Stimulated activated CD4-positive, alpha-beta T cell treated with anti-CD3 and anti-CD28 coated beads, Interleukin-4, amount 100 ng/mL, for 24 hours (primary cell): ENCODE measurements at places on chromosomes 5 and 9.

GRCh38 chr5:61576556-61576955 is 244.5 kb downstream of the ZSWIM6 start:
- no peak for DNase-seq

- no peak for DNase-seq
These were observed 4.1 kb downstream of the LRSAM1 start for GRCh38 chr9:127455324-127455992.

DNA sequence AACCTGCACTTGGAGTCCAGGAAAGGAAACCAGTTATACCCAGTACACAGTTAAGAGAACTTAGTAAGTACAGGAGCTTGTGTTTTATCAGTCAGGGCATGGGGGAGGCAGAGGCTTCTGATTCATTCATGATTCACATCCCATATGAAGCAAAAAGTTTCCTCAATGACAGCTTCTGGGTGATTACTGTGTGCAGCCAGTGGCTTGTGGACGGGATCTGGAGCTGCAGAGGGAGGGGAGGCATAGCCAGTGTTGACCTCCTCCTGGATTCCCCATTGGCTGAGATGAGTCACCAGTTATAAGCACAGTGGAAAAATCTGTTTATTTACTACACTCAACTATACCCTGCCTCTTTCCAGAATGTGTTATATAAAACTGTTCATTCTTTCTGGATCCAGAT is 17.7 kb downstream of the IL31RA start:
- peak; percentile 64 for DNase-seq

DNA sequence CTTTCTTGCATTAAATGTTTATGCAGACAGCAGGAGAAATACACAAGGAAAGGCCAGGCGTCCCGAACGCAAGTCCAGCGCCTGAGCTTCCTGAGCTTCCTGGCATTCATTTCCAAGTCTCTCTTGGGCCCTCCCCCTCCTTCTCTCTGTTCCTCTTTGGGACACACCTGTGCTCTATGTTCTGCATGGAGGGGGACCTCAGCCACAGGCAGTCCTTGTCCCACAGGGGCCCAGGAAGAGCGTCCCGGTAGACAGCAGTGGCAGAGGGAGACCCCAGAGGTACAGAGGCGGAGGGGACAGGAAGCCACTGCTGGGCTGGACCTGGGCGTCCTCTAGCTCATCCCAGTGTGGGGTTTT is 221.3 kb downstream of the C9orf50 start:
- no peak for DNase-seq

GRCh38 chr5:13989832-13990231 is 45.3 kb upstream of the DNAH5 start:
- no peak for DNase-seq

- no peak for DNase-seq
These were observed 255.8 kb downstream of the ROR2 start for GRCh38 chr9:91694081-91694870.

- DNase-seq: no peak
These were observed 1.6 kb downstream of the ZNF462 start for GRCh38 chr9:106864373-106865143.

DNA sequence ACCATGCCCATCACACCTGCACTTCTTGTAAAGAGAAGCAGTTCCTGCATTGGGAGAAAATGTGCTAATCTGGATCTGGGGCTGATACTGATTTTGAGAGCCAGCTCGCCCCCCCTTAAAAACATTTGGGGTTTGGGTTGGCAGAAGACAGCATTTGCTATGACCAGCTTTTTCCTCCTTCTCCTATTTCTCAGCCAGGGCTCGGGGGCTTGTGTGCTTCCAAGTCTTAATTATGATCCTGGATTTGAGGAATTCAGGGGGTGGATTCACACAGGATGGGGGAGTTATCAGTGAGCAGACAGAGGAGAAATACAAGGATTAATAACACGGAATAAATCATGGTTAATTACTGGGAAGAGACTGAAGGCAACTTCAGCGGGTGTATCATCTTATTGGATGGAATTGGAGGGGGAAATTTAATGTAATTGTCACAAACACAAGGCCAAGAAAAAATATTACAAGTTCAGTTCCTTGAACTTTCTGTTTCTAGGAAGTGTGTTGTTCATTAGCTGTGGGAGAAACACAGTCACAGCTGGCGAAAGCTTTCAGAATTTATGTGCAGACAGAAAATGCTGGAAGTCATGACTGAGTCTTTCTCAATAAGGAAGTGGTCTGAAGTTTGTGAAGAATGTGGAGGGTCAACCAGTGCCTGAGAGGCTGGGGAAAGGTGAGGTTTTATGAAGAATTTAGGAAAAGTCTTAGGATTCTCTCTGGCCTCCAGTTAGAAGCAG is 15.3 kb downstream of the C9orf152 start:
- no peak for DNase-seq

DNA sequence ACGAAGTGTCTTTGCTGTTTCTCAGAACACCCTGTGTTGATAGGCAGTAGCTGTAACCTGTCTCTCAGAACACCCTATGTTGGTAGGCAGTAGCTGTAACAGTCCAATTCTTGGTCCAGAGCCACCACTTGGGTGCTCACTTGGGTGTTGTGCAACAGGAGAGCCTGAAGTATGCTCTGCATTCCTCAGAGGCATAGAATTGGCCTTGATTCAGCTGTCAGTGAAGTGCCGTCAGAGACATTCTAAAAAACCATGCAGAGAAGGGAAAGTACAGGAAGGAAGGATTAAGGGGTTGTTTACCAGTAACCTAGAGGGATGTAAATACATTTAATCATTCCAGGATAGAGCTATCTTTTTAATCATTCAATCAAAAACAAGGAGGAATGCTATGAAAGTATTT is 231.2 kb downstream of the ARRDC3 start:
- DNase-seq: no peak

DNA sequence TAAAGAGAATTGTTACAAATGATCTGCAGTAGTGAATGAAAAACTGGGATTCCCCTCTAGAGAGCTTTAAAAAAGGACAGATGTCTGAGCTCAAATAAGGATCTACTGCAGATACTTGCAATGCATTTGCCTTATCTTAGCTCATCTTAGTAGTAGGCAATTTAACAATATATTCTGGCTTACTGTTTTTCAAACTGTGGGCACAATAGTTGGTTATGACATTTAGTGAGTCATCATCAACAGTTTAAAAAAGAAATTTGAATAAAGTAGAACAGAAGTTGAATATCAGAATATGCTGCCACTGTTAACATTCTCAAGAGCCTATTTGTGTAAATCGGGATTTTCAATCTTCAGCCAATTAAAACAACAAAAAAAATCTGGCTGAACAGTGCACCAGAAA is 6.7 kb upstream of the CAST start:
- DNase-seq: no peak

DNA sequence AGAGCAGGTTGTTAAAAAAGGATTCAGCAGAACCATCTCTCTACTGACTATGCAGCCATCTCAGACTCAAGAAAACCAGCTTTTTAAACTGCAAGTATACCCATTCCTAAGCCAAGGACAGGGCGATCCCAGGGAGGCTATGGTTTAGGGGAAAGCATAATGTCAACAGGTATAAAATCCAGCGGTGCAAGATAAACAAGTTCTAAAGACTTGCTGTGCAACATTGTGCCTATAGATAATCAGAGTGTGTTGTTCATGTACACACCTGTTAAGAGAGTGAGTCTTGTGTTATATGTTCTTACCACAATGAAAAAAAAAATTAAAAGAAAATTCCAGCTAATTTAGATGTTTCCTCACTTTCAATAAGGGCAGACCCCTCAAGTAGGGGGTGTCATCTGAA is 63.6 kb upstream of the DIRAS2 start:
- no peak for DNase-seq

DNA sequence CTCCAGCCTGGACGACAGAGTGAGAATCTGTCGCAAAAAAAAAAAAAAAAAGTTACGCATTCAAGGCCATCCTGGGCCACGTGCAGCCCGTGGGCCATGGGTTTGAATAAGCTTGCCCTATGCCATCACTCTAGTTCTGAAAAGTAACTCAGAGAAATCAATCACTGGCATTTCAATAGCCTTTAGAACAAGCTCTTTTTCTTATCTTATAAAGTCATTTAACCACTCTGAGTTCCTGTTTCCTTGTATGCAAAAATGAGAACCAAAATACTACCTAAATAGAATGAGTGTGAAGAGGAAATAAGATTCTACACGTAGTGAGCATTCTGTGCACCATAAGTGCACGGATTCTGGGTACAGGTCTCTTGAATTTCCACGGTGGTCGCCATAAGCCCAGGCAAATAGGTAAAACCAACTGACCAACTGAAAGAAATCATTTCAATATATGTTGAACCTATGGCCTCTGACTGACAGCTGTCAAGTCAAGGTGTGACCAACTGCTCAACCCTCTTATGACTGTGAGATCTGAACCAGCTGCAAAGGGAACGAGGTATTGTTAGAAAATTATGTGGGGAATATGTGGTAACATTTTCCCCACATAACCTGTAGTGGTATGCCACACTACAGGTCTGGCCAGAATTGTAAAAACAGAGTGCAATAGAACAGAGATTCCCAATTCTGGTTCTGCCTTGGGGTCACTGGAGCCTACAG is 143.9 kb upstream of the LHFPL2 start:
- no peak for DNase-seq

DNA sequence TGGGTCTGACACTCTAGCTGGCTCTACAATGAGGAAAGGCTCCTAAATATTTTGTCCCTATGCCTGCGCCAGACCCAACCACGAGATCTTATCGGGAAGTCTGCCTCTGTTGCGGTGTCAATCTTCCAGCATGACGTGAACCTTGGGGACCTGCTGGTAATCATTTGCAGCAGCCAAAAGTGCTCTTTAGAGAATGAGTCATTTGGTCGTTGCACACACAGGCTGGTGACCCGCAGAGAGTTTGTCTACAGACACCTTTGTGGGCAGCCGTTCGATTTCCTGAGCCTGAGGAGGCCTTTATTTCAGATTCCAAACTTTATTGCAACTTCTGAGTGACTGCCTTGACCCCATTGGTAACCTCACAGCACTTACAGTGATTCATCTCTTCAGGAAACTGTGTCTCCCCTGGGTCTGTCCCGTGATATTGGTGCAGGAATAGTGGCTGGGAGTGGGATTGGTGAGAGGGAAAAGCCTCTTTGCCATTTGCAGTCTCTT is 326.1 kb downstream of the NSG2 start:
- DNase-seq: no peak

DNA sequence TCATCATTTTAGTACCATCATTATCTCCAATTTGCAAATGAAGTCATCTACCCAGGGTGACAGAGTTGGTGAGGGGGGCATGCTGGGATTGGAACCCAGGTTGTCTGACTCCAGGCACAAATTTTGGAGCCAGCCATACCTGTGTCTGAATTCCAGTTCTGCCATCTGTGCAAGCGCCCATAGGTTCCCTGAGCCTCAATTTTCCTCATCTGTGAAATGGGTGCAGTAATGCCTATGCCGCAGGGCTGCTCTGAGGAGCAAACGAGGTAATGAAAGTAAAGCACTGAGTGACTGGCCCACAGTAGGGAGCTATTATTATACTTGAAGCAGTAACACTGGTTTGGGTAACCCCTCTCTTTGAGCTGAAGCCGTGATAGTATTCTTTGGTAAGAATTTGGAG is 49.6 kb downstream of the SH3PXD2B start:
- DNase-seq: no peak

- DNase-seq: no peak
These were observed 110.8 kb upstream of the FSTL4 start for GRCh38 chr5:133723126-133723525.

- no peak for DNase-seq
These were observed 81.5 kb downstream of the LMNB1 start for GRCh38 chr5:126858441-126858840.

DNA sequence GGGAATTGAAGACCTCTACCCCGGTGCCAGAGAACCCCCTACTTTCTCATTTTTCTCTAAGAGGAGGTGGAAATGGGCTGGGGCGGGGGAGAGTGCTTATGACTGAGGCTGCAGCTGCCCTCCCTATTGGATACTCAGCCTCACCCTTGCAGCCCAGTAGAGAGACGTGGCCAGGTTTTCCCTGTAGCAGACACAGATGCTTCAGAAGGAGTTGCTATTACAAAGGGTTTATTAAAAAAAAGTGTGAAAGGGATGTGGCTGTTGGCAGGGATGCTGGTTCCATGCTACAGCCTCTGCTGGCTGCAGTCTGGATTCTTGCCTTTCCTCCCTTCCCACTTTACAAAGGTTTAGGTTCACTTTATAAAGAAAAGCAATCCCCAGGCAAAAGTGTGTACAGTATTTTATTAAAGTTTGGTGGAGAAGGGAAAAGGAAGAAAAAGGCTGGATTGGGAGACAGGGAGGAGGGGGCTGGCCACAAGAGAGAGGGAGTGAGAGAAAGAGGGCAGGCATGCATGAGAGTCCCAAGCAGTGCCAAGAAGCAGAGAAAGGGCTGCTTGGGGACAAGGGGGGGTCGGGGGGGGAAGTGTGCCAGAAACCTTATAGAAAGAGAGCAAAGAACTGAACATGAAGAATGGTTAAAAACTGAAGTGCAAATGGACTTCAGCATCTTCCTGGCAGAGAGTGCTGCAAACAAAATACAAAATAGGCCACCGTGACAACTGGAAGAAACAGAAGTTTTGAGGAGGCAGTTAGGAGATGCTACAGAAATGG is 29.5 kb upstream of the NFIB start:
- no peak for DNase-seq

DNA sequence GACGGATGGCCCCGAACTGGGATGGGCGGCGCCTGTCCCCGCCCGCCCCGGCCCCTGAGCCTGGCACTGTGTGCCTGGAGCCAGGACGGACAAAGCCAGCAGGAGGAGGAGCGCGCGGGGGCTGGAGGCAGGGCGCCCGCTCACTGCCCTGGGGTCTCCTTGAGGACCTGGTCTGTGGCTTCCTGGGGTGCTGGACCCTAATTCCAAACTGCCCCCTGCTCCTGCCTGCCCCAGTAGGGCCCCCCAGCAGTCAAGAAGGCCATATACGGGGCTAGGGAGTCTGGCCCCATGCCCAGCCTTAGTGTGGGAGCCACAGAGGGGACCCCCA is 29.2 kb upstream of the RXRA start:
- no peak for DNase-seq

- no peak for DNase-seq
These were observed 74.5 kb downstream of the C7 start for GRCh38 chr5:40983781-40984180.

DNA sequence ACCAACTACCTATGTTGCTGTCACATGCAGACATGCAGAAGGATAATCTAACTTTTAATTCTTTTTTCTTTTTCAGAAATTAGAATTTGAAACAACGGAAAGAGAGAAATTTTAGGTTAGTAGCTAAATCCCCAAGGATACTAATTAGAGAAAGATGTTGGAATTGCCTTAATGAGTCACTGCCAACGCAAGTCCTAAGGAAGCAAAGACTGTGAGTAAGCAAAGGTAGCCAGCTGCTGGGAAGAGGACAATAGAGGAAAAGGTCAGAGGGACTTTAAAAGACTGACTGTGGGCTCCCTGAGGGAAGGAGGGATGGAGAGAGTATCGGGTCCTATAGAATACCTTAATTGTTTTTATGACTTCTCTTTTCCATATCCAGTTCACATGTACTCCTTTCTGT is 461.9 kb upstream of the PAPPA start:
- no peak for DNase-seq
